Fibroblast of skin of back (primary cell): ENCODE measurements at places on chromosomes 7 and 10.

DNA sequence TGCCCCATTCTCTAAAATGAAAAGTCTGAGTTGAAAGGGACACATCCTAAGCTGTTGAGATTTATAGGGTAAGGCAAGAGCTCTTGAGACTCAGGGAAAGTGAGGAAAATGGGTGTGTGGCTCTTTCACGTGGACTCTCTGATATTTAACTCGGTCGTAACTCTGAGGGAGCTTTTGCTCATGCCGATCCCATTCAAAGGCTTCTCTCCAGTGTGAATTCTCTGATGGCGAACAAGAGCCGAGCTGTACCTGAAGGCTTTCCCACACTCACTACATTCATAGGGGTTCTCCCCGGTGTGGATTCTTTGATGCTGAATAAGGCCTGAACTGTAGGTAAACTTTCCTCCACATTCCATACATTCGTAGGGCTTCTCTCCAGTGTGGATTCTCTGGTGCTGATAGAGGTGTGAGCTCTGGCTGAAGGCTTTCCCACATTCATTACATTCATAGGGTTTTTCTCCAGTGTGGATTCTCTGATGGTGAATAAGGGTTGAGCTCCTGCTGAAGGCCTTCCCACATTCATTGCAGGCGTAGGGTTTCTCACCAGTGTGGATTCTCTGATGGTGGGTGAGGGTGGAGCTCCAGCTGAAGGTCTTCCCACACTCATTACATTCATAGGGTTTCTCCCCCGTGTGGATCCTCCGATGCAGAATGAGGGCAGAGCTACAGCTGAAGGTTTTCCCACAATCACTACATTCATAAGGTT is 10.4 kb downstream of the ZNF3 start:
- DNase-seq, result no peak

GRCh38 chr7:67754651-67755050 is 758.0 kb downstream of the TYW1 start:
- DNase-seq, result peak; percentile 40

- DNase-seq, result no peak
Observed at GRCh38 chr10:5862360-5862961, 27.2 kb downstream of the ANKRD16 start.

DNA sequence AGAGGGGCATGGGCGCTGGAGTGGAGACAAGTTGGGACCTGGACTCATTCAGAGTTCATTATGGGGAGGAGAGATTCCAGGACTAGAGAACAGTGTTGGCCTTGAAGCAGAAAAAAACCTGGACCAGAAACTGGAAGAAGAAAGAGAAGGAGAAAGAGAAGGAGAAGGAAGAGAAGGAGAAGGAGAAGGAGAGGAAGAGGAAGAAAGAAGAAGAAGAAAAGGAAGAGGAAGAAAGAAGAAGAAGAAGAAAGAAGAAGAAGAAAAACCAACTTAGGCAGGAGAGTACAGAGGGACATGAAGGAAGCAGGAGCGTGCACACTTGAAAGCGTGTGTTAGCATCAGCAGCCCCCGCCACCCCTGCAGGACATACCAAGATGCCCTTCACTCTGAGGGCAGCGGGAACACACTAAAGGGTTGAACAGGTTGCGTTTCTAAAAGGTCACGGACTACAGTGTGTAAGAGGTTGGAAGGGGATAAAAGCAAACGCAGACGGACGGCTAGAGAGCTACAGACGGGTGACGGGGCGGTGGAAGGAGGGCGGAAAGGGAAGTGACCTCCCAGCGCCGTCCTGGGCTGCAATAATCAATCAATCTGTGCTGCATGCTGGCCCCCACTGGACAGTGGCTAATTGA is 95.3 kb downstream of the SEC61G start:
- no peak for DNase-seq

DNA sequence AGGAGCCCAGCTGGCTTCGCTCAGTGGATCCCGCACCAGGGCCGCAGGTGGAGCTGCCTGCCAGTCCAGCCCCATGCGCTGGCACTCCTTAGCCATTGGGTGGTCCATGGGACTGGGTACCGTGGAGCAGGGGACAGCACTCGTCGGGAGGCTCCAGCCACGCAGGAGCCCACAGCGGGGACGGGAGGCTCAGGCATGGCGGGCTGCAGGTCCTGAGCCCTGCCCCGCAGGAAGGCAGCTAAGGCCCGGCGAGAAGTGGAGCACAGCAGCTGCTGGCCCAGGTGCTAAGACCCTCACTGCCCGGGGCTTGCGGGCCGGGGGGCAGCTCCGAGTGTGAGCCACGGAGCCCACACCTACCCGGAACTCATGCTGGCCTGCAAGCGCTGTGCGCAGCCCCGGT is 25.9 kb upstream of the AKR1C1 start:
- DNase-seq, result no peak

DNA sequence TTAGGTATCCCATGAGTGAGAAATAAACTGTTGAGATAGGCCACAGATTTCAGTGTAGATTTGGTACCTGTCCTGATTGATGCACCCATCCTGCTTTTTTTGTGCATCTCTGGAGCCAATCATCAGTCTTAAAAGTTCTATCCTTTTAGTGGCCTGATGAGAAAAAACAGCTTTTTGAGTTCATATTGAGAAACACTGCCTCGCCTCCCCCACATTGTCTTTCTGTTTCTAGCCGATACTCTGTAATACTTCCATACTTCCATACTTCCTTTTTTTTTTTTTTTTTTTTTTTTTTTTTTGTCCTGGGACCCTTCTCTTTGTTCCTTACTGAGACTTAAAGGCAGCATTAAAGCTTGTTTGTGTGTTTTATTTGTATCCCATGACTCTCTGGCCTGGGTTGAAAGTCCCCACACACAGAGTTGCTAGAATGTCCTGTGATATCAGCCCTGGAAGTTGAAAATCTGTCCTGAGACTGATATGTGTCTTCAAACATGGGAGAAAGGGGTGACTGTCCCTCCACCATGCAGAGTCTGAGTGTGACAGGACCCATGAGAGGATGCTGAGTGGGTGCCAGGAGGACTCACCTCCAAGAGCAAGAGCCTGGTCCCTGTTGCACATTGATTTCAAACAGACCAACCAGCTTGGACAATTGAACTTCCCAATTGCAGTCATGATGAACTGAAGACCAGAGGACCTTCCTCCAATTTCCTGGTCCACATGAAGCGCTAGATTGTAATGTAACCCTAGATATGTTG is 5.7 kb downstream of the ZNF22 start:
- no peak for DNase-seq

DNA sequence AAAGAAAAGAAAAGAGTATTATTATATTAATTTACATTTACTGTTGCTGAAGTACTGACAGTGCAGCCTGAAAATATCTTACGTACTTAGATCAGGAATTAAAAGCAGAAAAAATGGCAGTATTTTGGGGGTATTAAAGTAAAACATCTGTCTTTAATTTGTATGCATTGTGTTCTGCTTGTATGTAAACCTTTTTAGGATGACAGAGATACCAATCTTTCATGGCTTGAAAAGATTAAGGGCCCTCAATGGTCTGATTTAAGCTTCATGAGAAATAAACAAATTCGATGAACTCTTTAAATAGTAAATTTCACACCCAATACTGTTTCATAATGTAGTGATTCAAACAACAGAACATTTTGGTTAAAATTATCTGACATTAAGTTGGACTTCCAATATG is 116.3 kb downstream of the MLLT10 start:
- no peak for DNase-seq

- no peak for DNase-seq
Observed at GRCh38 chr10:43262902-43263466, 3.9 kb downstream of the RASGEF1A start.

DNA sequence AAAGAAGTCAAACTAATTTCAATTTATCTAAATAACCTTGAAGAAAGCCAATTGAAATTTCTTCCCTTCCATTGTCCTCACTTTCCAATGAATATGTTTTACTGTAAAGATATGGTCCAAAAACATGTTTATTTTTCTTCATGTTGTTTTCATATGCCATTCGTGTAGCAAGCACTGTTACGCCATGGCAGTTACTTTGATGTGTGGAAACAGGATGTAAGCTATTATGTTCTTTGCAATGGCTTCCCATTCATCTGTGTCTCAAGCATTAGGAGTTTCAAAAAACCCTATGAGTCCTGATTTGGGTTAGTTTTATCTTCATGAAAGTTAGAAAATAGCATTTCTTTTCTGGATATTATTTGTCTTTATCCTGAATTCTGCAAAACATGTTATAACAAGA is 31.0 kb downstream of the GPR141 start:
- DNase-seq, result no peak

DNA sequence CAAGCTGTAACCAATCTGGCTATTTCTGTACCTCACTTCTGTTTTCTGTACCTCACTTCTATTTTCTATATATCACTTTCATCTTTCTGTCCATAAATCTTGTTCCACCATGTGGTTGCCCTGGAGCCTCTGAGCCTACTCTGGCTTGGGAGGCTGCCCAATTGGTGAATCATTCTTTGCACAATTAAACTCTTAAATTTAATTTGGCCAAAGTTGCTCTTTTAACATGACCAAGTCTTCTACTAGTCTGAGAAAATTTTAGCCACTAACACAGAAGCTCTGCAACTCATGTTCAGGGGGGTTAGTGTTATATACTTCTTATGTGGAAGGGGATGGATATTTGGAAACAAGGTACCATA is 503.5 kb downstream of the KIF20B start:
- no peak for DNase-seq

- no peak for DNase-seq
Observed at GRCh38 chr7:134121632-134122139, 5.5 kb upstream of the LRGUK start.

DNA sequence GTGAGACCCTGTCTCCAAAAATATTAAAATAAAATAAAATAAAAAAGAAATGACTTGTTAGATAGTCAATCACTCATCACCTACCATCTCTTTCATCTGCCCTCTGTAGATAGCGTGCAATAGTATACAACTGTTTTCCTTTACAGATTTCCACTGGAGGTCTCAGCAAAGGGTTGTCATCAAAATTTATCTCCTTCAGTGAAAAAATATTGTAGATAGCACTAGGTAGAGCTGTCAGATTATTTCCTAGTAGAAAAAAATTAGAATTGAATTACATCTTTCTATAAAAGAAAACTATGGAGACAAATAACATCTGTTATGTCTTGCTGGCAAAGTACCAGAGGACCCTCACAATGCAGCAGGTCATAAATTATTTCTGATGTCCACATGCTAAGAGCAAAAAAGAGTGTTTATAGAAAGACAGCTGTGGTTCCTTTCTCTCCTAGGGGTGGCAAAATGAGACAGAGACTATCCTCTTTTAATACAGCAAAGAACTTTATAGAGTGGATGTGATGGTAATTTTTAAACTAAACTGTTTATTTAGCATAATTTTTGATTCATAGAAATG is 16.3 kb upstream of the CYP51A1 start:
- no peak for DNase-seq

DNA sequence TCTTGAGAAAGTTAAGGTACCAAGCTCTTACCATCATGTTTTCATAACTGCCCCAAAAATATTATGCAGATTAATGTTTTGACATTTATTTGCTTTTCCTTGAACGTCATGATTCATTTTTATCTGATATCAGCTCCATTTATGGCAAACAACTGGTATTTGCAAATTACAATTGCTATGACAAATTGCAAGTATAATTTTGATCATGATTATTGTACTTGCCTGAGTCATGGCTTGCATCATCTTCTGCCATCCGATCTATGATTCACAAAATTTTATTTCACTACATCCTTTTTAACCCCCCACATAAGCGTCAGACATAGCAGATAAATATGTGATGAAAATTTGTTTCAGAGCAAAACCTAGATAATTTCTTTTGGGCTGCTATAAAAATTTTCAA is 155.0 kb downstream of the STK31 start:
- peak; percentile 83 for DNase-seq

- DNase-seq, result peak; percentile 20
Observed at GRCh38 chr10:96417441-96417840, 58.6 kb upstream of the OPALIN start.

- no peak for DNase-seq
Observed at GRCh38 chr7:86339051-86339450, 304.7 kb upstream of the GRM3 start.

DNA sequence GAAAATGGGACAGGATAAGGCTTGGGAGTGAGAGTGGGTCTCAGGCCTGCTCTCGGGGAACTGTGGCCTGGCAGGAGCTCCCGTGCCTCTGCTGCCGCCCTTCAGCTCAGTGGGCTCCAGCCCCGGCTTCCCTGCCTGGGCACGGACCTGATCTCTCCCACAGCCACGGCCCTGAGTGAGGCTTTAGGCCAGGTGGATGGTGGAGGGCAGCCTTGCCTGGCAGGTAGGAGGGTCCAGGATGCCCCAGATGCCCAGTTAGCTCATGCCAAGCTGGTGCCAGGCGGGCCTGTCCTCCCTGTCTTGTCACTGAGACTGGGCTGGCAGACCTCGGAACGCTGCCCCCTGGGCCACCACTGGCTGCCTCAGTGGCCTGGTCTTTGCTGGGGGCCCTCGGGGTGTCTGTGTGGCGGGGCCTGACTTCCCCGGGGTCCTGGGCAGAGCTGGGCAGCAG is 116.6 kb downstream of the INPP5A start:
- no peak for DNase-seq
